ENCODE measurements at places on chromosomes 6 and 20.

DNA sequence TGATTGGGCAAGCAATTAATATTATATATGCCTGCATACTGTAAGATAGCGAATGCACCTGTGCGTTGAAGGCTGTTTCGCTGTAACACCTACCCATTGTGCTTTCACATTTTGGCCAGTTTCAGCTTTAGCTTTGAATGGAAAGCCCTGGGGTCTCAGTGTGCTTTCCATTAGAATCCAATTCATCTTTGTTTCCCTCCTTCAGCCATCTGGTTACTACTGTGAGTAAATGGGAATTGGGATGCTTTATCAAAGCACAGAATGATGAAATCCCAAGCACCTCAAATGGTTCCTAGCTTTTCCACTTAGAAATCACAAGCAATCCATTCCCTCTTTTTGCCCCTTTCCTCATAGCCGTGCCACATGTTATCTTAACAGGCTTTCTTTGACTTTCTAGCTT, 127.1 kb downstream of the HDGFL1 start:
- no peak for DNase-seq

- no peak for DNase-seq
Observed at GRCh38 chr6:143774347-143774746, 68.8 kb upstream of the LTV1 start.

GRCh38 chr20:63017826-63018411, 11.2 kb upstream of the BHLHE23 start:
- no peak for DNase-seq

DNA sequence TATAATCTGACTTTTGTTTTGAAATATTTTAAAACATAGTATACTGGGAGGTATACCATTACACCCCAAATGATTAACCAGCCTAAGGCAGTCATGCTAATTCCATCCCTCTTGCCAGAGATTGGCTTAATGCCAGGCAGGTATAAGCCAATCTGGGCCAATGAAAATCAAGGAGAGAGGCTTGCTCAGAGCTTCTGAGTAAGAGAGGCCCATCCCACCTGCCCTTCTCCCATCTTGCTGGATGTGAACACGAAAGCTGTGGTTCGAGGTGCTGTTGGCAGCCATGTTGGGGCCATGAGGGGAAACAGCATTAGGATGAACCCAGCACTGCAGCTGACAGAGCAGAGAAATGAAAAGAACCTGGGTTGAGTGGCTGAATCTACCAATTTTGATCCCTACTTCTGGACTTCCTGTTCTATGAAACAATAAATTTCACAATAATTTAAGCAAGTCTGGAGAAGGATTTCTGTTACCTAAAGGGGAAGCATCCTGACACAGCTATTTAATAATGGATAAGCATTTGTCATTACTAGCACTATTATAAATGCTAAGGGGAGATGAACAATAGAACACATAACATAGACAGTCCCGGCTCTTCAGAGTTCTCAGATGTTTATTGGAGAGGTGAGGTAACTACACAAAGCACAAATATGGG, 152.3 kb downstream of the CDC5L start:
- no peak for DNase-seq

DNA sequence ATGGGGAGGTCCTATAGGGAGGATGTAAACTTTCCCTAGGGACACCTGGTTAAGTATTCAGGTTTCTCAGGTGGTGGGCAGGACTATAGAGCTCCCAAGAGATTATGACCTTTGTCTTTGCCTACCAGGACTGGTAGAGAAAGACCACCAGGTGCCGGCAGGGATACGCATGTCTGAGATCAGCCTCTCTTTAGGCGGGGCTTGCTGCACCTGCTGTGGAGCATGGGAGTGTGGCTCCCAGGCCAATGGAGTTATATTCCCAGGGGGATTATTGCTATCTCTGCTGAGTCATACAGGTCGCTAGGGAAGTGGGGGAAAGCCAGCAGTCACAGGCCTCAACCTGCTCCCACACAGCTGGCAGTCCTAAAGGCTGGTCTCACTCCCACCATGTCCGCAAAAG, 280.5 kb upstream of the MMS22L start:
- DNase-seq = no peak
